ENCODE measurements at places on chromosomes 6 and 20.

GRCh38 chr6:143746202-143747119, 68.7 kb downstream of the PHACTR2 start:
- no peak for DNase-seq

DNA sequence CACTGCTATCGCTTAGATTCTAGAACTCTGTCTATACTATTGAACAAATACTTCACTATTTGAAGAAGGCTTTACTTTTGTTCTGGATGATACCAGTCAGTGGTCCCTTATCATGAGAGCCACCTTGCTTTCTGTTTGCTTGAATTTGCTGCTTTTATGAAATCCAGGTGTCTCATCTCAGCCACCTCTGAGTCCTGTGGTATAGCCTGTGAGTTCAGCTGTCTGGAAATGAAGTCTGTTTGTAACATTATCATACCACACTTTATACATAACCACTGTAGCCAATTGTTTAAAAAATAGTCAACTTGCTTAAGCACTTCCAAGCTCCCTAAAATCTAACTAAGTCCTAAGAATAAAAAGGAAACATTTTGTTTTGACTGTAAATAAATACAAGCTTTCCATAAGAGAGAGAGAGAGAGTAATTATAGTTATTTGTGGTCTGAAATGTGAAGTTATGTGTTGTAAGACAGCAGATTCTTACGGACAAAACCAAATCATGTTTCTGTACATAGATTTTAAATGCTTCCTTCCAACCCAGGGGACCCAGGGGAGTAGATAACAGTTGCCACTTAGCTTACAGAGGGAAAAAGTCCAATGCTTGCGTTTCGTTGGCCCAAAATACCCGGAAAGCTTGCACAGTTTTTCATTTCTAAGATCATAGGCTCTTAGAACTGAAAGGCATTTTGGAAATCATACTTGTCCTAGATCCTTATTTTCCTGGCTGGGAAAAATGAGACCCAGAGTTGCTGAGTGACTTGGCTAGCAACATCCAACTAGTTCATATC, 1107.8 kb upstream of the FLRT3 start:
- no peak for DNase-seq

DNA sequence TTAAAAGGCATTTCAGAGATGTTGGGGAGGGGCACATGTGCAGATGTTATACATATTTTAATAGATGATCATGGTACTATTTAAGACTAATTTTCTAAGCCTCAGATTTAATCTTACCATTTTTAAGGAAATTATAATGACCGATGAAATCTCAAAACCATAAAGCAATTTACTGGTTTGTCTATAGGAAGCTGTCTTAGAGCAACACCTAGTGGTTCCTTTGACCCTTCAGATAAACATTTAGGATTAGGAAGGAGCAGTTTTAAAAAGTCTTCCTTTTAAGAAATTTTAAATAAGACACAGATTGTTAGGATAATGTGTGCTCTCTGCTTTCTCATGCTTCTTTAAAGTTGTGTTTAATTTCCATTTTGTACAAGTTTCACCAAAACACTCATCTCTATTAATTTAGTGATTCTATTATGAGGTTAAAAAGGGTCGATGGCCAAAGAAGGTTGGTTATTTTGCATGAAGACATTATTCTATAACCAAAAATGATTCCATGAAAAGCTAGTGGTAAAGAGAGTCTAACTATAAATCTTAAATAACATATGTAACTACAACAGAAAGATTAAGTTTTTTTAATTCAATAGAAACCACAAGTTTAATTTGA, 376.4 kb downstream of the HACE1 start:
- DNase-seq, result no peak

DNA sequence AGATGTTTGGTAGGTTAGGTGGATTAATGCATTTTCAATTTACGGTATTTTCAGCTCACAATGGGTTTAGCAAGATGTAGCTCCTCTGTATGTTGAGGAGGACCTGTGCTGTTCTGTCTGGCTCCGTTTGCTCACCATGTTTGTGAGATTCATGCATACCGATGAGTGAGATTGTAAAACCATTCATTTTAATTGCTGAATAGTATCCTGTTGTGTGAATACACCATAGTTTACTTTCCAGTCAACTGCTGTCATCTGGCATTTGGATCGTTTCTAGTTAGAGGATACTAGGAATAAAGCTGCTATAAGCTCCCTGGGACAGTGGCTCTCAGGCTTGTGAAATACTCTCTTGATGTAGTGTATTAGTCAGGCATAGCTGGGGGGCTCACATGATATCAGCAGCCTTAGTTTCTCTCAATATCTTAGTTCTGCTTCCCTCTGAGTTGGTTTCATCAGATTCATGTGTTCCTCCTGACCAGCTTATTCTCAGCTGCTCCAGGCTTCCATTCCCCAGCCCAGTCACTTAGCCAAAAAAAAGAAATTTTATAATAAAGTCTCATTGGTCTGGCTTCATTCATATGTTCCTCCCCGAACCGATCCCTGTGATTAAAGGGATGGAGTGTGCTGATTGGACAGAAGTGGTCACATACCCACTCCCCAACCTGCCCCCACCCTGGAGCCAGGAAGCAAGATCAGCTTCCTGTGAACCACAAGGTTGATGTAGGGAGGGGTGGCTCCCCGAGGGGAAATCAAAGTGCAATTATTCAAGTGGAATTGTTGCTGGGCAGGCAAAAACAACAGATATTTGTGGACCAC, 10.9 kb upstream of the B4GALT5 start:
- peak; percentile 40 for DNase-seq

DNA sequence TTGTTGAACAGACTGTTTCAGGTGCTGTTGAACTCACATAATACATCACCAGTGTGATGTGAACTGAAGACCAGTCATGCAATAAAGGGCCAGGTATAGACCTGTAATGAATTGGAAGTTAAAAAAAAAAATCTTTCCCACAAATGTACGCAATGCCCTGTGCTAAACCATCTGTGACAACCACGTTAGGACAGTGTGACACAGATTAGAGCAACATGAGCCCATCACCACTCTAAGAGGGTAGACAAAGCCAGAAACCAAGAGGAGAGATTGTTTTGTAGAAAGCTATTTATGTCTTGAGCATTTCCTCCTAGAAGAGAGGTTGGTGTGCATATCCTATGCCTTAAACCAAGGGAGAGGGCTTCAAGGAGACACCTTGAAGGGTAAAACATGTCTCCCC, 77.0 kb upstream of the BEND6 start:
- DNase-seq, result no peak

DNA sequence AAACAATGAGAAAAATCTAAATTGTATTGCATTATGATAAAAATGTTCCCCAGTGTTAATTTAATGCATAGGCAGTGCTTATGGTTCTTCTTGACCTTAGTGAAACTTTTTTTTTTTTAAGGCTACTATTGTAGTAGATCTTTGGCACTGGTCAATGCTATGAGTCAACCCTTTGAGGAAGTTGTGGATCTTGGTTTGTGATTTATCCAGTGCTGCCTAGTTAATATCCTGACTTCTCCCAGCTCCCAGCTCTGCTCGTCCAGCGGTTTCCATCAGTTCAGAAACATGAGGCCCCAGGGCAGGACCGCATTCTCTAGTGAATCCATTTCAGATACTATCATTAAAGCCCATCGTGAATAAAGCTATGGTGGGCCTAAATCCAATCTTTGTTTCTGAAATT, 364.5 kb upstream of the JARID2 start:
- no peak for DNase-seq

DNA sequence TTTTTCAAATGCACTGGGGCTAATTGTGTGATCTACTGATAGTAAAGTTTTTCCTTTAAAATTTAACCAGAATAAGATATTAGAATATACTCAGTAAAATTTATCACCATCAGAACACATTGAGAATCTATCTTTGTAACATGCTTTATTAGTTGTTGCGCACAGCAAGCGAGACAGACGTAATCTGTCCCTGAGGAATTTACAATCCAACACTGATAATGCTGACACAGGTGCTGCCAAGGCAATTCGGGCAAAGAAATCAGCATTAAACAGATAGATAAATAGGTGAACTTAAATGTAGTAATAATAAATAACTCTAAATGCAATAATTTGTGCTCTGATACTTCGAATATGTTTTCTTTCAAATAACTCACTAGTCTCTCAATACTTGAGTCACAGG, 607.2 kb downstream of the HTR1B start:
- no peak for DNase-seq

DNA sequence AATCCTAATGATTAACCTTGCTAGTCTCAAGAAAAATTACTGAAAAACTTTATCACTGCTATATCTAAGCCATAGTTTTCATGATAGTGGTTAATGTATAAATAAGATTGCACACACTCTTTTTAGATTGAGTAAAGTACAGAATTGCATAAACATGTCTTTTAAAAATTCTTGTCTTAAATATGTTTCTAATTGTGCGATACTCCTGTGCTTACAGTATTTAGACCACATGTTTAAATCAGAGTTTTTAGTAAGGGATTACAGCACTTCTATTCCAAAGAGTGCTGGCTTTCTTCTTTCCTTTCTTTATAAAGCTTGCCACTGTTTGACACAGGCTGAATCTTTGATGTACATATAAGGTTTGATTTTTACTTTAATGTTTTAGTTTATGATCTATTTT, 36.8 kb upstream of the RGS17 start:
- no peak for DNase-seq

DNA sequence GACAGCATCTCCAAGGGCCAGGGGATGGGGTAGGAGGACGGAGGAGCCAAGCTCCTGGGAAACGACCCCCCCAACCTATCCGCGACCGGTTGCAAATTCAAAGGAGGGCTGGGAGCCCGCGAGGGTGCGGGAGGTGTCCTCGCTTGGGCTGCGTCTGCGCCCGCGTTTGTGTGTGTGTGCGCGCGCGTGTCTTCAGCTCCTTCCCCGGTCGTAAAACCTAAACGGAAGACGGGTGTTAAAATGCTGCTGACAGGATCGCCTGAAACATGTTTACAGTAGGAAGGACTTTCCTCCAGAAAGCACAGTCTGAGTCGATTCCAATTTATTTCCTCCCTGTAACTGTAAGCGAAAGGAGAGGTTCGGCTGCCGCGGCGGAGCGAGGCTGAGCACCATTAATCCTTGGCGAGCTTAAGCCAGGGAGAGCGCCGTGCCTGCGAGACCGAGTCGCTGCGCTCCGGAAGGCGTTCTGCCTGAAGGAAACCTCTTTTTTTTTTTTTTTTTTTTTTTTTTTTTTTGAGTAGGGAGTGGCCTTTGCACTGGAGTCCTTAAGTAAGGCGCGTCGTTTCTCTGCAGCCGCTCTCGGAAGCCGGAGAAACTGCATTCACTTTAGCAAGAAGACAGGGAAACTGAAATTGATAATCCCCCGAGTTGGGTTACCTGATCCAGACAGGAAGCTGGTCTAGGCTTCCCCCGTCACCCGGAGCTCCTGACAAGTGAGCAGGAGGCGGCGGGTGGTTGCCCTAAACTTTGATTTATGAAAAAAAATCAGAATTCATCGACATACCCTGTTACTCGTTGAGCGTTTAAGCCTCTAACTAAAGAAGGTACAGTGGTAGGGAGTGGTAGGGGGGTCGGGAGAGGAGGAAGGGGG, 4.8 kb upstream of the SOX4 start:
- DNase-seq, result peak; percentile 30

DNA sequence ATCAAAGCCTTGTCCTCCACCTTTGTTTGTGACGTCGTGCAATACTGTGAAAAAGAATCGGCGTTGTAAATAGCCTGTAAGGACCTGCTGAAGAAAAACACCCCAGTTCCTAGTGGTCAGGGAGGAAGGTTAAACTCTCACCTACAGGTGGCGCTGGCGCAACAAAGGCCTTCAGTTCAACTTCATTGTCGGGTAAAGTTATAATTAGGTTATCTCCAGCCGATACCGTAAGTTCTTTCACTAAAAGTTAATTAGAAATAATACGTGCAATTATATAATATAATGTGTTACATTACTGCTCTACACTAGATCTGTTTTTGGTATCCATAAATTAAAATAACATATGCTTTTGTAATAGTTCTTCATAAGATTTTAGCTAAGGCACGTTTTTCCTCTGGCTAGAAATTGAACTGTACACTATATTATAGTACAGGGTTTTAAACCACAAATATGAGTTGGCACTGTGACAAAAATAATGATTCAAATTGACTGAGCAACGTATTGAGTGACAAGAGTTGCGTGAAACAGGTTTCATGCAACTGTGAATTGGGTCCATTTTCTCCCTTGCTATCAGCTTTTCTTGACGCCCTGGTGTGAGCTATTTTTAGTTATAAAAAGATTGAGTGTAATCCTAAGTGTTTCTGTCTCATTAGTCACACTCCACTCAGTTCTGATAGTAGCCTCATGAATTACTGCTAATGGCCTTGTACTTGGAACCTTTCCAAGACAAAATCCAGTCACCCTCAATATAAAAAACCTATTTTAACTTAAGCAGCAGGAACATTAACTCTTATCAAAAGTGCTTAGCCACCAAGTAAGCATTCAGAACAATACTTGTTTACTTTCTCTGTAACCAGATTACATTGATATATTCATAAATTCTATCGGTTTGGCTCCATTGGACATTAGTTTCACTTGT, 62.3 kb downstream of the KIAA0319 start:
- peak; percentile 63 for DNase-seq

- DNase-seq, result no peak
Measured at GRCh38 chr20:18018100-18018499, 39.6 kb downstream of the OVOL2 start.

DNA sequence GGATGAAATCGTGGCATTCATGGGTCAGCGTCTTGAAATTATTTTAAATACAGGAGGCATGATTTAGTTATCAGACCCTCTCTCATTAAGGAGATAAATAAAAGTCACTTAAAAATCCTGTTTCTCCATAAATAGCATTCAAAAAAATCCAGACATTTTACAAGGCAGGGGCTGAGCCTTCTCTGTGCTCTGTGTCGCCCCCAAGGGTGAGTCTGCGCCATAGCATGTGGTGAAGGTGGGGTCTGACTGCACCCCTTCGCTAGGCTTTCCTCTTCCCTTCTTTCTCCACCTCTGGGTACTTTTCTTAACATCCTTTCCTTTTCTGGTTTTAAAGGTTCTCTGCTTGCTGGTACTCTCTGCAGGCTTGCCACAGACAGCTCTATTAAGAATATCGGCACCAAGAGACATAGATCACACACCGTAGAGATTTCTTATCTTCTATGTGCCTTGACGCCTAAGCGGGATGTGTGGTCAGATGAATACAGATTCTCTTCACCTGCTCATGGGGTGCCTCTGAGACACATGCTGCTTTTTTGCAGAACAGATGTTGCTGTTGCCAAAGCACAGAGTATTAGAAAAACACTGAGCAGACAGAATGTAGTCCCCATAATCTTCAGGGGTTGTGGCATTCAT, 20.1 kb upstream of the FAM209A start:
- peak; percentile 14 for DNase-seq

- DNase-seq, result no peak
Measured at GRCh38 chr20:17381724-17382123, 149.5 kb downstream of the BFSP1 start.

GRCh38 chr20:17137692-17138091, 89.1 kb upstream of the PCSK2 start:
- DNase-seq, result no peak

- DNase-seq, result no peak
Measured at GRCh38 chr6:33416386-33417127, 1.4 kb downstream of the CUTA start.

GRCh38 chr20:58228103-58228483, 360 bp downstream of the ANKRD60 start:
- DNase-seq, result no peak
